NCI-H1105 (cell line): ENCODE measurements at places on chromosomes 7 and 10.

DNA sequence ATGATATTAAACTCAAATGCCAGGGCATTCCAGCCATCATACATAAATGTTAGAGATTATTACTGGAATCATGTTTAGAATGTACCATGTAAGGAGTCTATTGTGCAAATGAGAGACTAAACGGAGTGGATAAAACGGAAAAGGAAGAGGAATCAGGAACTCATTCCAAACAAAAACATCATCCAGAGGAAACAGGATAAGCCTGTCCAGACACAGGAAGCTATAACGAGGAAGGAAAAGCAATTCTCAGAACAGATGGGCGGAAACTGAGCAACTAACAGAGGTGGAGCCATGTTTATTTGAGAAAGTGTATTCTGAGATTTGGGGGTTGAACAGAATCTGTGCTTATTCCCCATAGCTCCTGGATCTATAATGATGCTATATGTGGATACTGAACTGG, 52.3 kb upstream of the TRIM24 start:
- no peak for DNase-seq

DNA sequence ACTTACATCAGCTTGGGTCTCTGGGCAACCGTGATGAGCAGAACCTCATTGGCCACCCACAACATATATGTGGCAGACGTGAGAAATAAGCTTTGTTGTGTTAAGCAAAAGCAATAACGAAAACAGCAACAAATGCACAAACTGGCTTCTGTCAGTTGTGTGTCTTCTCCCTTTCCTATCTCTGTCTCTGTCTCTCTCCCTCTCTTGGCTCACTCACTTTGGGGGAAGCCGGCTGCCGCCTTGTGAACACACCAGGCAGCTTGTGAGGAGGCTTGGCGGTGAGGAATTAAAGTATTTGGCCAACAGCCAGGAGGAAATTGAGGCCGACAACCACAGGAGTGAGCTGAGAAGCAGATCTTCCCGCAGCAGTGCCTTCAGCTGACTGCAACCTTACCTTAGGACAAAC, 21.9 kb upstream of the CDCA7L start:
- no peak for DNase-seq

DNA sequence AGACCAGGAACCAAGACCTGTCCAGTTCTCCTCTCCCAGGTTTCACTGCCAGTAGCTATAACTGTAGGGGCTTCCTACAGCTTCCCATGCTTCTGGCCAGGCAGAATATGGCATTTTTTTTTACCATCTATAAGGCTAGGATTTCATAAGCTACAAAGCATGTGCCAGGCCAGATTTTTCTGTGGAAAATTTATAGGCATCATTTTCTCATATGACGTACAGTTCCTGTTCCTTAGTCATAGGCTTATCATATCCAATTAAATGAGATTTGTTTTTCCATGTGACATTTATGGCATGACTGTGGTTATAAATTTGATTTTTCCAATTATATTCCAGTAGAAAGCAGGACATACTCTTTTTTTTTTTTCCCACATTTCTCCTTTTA, 208.6 kb upstream of the NPY start:
- no peak for DNase-seq

DNA sequence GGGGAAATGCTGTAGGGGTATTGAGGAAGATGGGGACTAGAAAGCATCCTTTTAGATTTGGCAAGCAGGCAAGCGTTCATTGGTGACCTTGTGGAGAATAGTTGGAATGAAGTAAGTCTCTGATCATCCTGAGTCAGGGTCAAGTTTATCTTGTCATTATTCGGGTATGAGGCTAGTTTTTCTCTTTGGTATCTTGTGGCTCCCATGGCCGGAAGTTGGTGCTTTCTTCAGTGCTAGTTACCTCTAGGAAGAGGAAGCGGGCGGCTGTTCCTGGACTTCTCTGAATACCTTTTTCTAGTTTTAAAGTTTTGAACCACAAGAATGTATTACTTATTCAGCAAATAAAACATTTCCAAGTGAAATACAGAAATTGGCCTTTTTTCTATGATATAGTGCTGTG, 9.2 kb downstream of the CREM start:
- DNase-seq: no peak

GRCh38 chr7:2197436-2198155, 35.1 kb downstream of the MAD1L1 start:
- no peak for DNase-seq
